Activated naive CD4-positive, alpha-beta T cell treated with anti-CD3 and anti-CD28 coated beads for 36 hours (primary cell): ENCODE measurements at places on chromosomes 16 and 17.
A peak's percentile ranks its signal among the peaks of the same experiment; 100 is the strongest.

DNA sequence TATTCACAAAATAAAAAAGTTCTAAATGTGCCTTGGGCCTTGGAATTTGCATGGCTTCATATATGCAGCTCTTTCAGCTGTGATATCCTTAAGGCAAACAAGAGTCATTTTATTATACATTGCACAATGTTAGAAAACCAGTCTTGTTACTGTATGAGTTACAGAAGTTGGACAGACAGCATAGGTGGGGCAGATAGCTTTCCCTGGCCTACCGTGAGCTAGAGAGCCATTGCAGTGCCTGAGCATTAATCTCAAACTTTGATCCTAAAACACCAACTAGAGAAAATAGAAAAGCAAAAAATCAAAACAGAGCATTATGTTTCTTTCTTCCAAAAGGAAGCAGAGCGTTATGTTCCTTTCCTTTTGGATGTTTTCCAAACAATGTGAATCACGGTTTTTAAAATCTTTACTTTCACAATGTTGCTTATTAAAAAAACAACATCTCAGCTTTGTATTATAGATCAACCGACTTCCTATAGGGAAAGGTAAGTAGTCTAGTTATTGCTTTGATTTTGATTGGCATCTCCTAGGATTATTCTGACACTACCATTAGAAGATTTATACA lies 32.2 kb downstream of the ARHGAP44 start:
- H3K36me3 ChIP-seq = no peaks in the 10 kb centered on the region
- no peak for DNase-seq
- H3K27ac ChIP-seq = no peak overlapping the region
- H3K4me1 ChIP-seq = no peaks in the 10 kb centered on the region

GRCh38 chr16:11405331-11406176 lies 60.3 kb downstream of the RMI2 start:
- H3K4me1 ChIP-seq = peaks cover 2% of the 10 kb centered on the region
- H3K27ac ChIP-seq = no peak overlapping the region
- no peaks in the 10 kb centered on the region for H3K27me3 ChIP-seq
- no peaks in the 10 kb centered on the region for H3K36me3 ChIP-seq
- DNase-seq = peak; percentile 76
- no peak overlapping the region for H3K4me3 ChIP-seq

- DNase-seq = peak; percentile 17
- H3K27ac ChIP-seq = peak overlapping the region; percentile 13
- no peak overlapping the region for H3K4me3 ChIP-seq
- H3K27me3 ChIP-seq = no peaks in the 10 kb centered on the region
- H3K36me3 ChIP-seq = peaks cover 27% of the 10 kb centered on the region
These were observed 11.3 kb downstream of the NUBP1 start for GRCh38 chr16:10754941-10755340.

DNA sequence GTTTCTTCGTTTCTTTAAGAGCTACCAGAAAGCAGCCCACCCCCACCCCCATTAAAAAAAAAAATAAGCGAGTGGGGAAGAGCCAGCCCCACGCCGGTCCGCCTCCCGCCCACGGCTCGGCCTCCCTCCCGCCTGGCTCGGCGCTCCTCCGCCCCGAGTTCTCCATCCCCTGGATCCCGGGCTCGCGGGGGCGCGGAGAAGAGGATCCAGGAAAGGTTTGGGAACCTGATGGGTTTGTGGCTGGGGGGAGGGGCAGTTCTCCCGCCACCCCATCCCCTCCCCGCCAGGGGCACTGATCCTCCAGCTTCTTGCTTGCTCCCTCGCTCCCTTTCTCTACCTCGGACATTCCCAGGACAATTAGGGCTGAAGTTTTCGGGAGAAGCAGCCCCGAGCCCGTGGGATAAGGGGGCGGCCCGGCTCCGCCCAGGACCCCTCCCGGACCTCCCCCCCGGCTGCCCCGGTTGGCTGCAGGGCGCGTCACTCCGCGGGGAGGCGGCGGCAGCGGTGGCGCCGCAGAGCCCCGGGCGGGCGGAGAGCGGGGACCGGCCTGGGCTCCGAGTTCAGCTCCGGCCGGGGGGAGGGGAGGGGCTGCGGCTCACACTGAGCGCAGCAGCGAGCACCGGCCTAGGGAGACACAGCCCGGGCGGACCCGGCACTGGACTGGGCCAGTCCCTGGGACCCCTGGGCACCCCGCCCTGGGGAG lies 1.0 kb upstream of the SALL1 start:
- no peak overlapping the region for H3K4me3 ChIP-seq
- peaks cover 65% of the 10 kb centered on the region for H3K27me3 ChIP-seq
- DNase-seq = no peak
- H3K27ac ChIP-seq = no peak overlapping the region

DNA sequence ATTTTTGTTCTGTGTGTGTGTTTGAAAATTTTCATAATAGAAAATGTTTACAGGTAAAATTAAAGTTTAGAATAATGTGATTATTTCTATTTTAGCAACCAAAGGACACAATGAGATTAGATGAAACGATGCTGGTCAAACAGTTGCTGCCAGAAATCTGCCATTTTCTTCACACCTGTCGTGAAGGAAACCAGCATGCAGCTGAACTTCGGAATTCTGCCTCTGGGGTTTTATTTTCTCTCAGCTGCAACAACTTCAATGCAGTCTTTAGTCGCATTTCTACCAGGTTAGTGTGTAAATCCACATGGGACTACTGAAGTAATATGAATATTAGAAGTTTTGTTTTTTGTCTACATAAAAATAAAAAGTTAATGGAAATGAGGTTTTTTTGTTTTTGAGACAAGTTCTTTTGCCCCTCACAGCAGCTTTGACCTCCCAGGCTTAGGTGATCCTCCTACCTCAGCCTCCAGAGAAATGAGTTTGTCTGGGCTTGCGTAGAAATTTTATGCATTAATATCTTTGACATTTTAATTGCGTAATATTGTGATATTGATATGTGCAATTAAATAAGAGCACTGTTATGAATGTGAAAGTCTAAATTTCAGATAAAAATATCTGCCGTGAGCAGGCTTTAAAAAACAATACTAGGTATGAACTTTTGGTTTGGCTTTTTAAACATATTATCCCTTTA lies 68.5 kb downstream of the NF1 start:
- H3K4me1 ChIP-seq = peaks cover 10% of the 10 kb centered on the region
- DNase-seq = no peak
- H3K36me3 ChIP-seq = peaks cover 3% of the 10 kb centered on the region
- no peak overlapping the region for H3K4me3 ChIP-seq
- no peaks in the 10 kb centered on the region for H3K27me3 ChIP-seq

DNA sequence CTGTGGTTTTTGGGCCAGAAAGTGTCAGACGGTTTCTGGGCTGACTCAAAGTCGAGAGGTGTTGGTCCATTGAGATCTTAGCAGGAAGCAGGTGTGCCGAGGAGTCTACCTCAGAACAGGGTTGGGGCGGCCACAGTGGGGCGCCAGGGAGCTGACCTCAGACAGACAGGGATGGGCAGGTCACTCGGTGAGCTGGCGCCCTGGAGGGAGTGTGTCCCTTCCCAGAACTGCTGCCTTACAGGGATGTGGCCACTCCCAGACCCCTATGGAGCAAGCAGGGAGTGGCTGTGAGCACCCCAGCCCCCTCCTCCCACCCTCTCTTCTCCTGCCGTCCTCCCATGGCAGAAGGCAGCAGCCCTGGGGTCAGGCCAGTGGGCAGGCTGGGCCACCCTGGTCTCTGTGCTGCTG lies 14.0 kb upstream of the DPEP1 start:
- DNase-seq = peak; percentile 45
- H3K27me3 ChIP-seq = no peaks in the 10 kb centered on the region
- H3K27ac ChIP-seq = no peak overlapping the region
- peaks cover 14% of the 10 kb centered on the region for H3K4me1 ChIP-seq

DNA sequence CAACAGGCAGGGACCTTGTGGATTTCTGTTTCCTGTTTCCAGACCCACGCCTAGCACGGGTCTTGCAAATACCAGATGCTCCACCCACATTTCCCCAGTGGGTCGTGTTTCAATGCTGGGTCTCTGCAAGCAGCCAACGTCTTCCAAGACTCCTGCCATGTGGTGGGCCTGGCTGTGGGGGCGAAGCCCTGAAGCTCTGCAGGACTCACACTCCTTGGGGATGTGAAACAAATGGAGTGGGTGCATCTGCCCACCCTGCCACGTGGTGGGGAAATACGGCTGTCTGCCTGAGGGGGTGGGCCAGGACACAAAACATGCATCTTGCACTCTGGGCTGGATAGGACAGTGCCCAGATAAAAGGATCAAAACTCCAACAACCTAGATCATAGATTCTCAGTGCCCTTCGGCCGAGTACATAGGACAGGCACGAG lies 32.6 kb downstream of the FA2H start:
- H3K27me3 ChIP-seq = peaks cover 2% of the 10 kb centered on the region
- no peaks in the 10 kb centered on the region for H3K4me1 ChIP-seq
- DNase-seq = no peak

GRCh38 chr17:47363171-47363570 lies 39.4 kb downstream of the EFCAB13 start:
- H3K4me3 ChIP-seq = no peak overlapping the region
- H3K36me3 ChIP-seq = no peaks in the 10 kb centered on the region
- no peaks in the 10 kb centered on the region for H3K4me1 ChIP-seq
- H3K27ac ChIP-seq = no peak overlapping the region

- no peak overlapping the region for H3K27ac ChIP-seq
- H3K4me3 ChIP-seq = no peak overlapping the region
These were observed 134.0 kb downstream of the IRX3 start for GRCh38 chr16:54152362-54153239.

DNA sequence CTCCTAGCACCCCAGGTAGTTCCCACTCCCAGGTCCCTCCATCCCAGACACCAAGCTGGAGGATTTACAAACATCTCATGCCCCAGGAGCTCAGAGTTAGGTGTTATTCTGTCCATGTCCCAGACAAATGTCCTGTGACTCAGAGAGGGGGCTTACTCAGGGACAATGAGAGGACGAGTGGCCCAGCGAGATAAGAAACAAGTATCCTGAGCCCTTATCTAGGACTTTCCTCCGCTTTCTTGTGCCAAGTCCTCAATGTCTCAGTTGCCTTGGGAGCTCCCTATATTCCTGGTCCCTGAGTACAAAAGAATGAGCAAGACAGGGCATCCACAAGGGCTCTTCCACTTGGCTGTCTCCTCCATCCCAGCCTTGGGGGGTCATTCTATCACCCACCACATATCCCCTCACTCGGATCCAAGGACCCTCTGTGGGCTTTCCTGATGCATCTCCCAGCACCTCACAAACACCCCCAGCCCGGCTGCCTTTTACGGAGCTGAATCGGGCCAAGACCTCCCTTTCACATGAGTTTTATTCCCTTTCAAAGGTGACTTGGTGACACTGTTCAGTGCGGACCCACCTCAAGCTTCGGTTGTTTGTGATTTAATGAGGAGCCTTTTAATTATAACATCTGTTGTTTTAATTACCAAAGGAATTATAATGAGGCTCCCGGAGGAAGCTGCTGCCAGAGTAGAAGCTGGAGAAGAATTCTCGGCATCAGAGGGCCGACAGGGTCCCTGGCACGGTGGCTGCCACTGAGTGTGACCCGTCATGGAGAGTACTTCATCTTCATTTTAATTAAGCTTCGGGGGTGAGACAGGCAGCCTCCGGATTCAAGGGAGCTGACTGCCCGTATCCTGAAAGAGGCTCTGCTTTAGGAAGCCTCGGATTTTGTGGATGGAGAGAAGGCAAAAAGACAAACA lies 121.5 kb downstream of the WSCD1 start:
- no peak for DNase-seq
- no peak overlapping the region for H3K4me3 ChIP-seq
- H3K27me3 ChIP-seq = peaks cover 6% of the 10 kb centered on the region
- H3K27ac ChIP-seq = no peak overlapping the region

GRCh38 chr16:87384162-87384874 lies 742 bp upstream of the FBXO31 start:
- H3K27ac ChIP-seq = peak overlapping the region; percentile 93
- H3K4me3 ChIP-seq = peak overlapping the region; percentile 87
- DNase-seq = no peak
- H3K27me3 ChIP-seq = peaks cover 2% of the 10 kb centered on the region

DNA sequence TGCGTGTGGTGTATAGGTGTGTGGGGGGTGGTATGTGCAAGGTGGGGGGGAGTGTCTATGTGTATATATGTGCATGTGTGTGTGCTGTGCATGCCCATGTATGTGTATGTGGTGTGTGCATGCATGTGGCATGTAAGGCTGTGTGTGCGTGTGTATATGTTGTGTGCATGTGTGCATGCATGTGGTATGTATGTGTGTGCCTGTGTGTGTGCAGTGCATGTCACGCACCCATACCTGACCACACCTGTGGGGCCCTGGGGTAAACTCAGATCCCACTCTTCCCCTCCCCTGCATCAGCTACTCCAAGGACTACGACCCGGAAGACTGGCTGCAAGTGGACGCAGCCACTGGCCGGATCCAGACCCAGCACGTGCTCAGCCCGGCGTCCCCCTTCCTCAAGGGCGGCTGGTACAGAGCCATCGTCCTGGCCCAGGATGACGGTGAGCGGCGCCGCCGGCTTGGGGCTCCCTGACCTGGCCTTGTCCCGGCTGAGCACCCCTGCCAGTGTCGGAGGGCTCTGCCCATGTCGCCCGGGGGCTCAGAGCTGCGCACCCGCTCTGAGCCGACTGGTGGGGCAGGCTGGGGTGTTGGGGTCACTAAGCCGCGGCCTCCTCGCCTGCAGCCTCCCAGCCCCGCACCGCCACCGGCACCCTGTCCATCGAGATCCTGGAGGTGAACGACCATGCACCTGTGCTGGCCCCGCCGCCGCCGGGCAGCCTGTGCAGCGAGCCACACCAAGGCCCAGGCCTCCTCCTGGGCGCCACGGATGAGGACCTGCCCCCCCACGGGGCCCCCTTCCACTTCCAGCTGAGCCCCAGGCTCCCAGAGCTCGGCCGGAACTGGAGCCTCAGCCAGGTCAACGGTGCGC lies 9.1 kb downstream of the SLC22A31 start:
- H3K4me3 ChIP-seq = no peak overlapping the region
- no peak overlapping the region for H3K27ac ChIP-seq
- no peaks in the 10 kb centered on the region for H3K27me3 ChIP-seq

DNA sequence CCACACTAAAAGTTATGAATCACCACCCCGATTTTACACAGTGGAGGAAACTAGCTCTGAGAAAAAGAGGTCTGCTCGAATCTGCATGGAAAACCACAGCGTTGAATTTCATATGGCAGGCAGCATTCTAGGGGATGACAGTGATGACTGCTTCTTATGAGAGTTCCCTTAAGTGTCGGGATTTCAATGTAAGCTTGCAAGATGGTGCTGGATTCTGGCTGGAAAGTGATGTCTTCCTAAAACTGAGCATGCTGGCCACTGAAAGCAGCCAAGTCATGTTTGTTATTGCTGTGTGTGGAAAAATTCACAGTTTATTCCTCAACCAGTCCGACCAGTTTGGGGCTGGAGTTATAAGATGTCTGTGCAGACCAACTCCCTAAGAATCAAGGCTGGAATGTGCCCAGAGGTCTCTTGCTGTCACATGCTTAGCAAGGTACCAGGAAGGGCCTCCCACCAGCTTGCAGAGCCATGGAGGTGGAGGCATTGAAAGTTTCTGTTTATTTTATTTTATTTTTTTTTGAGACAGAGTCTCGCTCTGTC lies 37.2 kb upstream of the GAN start:
- no peak overlapping the region for H3K4me3 ChIP-seq
- H3K36me3 ChIP-seq = no peaks in the 10 kb centered on the region
- DNase-seq = no peak
- H3K27ac ChIP-seq = no peak overlapping the region
- no peaks in the 10 kb centered on the region for H3K4me1 ChIP-seq

GRCh38 chr17:50918933-50919296 lies 52.8 kb upstream of the TOB1 start:
- H3K36me3 ChIP-seq = no peaks in the 10 kb centered on the region
- no peaks in the 10 kb centered on the region for H3K27me3 ChIP-seq
- DNase-seq = peak; percentile 71
- peaks cover 60% of the 10 kb centered on the region for H3K4me1 ChIP-seq
